ENCODE measurements at places on chromosomes 12 and 14. TPM values are rescaled to one million over a fixed set of nuclear protein-coding genes. Genes with fewer than 3 reads are reported as not detected.

DNA sequence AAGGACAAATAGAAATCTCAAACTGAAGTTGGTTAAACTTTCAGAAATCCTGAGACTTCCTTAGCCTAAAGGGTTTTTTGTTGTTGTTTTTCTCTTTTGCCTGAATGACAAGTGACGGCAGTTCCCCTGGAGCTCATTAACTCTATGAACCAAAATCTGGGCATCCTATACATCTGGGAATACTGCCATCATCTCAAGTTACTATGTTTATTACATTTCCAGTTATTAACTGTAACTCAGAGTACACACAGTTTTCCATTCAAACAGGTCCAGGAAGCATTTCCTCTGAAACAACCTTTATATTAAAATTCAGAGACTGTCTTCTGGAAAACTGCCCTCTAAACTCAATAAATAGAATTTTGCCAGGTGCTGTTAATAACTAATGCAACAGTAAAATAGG, 55.6 kb upstream of the CDKL1 start:
- no peak for DNase-seq

DNA sequence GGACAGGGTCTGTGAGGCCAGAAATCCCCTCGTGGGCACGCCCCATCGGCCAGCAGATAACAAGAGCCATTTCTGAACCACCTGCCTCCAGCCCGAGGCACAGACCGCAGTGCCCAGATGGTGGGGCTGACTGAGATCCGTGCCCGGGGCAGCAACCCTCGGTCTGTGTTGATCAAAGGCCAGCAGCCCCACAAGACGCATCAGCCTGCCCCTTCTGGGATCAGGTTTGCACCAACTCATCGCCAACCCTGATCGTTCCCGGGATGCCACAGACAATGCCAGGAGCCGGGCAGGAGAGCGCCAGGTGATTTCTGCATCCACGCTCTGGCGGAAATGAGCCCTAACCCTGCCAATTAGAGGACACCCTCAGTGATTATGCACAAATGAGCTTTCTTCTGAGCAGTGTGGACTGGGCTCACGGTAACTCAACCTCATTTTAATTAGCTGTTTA, 64.5 kb downstream of the TESC start:
- DNase-seq = no peak

GRCh38 chr14:93940437-93940836, 13.3 kb downstream of the FAM181A start:
- no peak for DNase-seq

DNA sequence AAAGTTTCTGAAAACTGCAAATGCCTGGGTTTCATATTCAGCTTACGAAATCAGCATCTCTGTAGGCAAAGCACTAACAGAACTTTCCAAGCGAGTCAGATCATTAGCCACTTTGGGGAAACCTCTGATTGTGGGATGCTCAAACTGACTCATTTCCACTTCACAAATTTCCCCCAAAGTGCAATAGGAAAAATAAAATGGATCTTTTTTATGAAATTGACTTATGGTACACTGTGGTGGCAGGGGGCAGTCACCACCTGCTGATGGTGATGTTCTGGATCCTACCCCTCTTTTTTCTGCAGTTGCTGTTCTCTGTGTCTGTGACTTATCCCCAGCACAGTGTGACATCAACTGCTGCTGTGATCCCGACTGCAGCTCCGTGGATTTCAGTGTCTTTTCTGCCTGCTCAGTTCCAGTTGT, 5.6 kb downstream of the TCTN1 start:
- DNase-seq = no peak

DNA sequence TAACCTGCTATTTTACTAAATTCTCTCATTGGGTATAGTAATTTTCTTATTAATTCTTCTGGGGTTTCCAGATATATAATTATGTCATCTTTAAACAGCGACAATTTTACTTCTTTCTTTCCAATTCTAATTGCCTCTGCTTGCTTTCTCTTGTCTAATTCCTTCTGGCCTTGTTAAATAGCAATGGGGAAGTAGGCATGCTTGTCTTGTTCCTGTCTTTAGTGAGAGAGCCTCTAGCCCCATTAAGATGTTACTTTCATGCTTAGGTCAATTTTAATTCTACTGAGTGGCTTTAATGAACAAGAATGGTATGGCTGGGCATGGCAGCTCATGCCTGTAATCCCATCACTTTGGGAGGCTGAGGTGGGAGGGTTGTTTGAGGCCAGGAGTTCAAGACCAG, 31.7 kb downstream of the LRTM2 start:
- DNase-seq = no peak

GRCh38 chr14:56805992-56806727, 4.1 kb downstream of the OTX2 start:
- DNase-seq = no peak

HOXC11 gene
- total RNA-seq = 0.51 TPM

JAG2 gene
- total RNA-seq = 1.3 TPM

RTN1 gene
- total RNA-seq = not detected

EIF2S3B gene
- 1.3 TPM for total RNA-seq
